ENCODE measurements at places on chromosomes 1 and 21. TPM values are rescaled to one million over a fixed set of nuclear protein-coding genes. Genes with fewer than 3 reads are reported as not detected.

Gene ADGRB2
- 3.9 TPM for total RNA-seq

Gene HSD11B1
- total RNA-seq = 177 TPM

Gene PROX1
- total RNA-seq = 0.16 TPM

Gene ALPL
- 11.3 TPM for total RNA-seq

Gene C1orf94
- total RNA-seq = not detected

Gene ELAPOR1
- total RNA-seq = not detected

Gene SPRR2B
- not detected for total RNA-seq

Gene KIF2C
- 6.1 TPM for total RNA-seq

Data from cardiac atrium fibroblast (primary cell).